Type B pancreatic cell (in vitro differentiated cells): ENCODE measurements at places on chromosomes 11 and 22. TPM values are rescaled to one million over a fixed set of nuclear protein-coding genes. Genes with fewer than 3 reads are reported as not detected.

OR51I1 gene
- total RNA-seq = not detected in 2 replicates

TEX54 gene
- total RNA-seq = not detected in 2 replicates

OR4S1 gene
- not detected in 2 replicates for total RNA-seq

LRP4 gene
- 12.8 and 46.9 TPM in 2 replicates for total RNA-seq

ZC3H12C gene
- total RNA-seq = 11.8 and 12.3 TPM in 2 replicates

CWF19L2 gene
- total RNA-seq = 11.7 and 13.4 TPM in 2 replicates

SLC17A6 gene
- total RNA-seq = 2.7 and 3.4 TPM in 2 replicates

DEPDC7 gene
- total RNA-seq = 3.7 and 6.6 TPM in 2 replicates

KRTAP5-10 gene
- total RNA-seq = not detected in 2 replicates

OR5A1 gene
- total RNA-seq = not detected in 2 replicates

TRIM48 gene
- not detected in 2 replicates for total RNA-seq

CELSR1 gene
- total RNA-seq = 27.8 and 67.1 TPM in 2 replicates

GRCh38 chr22:23128269-23129108 is 13.3 kb downstream of the RSPH14 start:
- no peak overlapping the region for H3K4me3 ChIP-seq
- peak overlapping the region; percentile 27 for H3K27ac ChIP-seq
- peak; percentile 86 for DNase-seq
- peaks cover 6% of the 10 kb centered on the region for H3K4me1 ChIP-seq
- H3K36me3 ChIP-seq = no peaks in the 10 kb centered on the region

DNA sequence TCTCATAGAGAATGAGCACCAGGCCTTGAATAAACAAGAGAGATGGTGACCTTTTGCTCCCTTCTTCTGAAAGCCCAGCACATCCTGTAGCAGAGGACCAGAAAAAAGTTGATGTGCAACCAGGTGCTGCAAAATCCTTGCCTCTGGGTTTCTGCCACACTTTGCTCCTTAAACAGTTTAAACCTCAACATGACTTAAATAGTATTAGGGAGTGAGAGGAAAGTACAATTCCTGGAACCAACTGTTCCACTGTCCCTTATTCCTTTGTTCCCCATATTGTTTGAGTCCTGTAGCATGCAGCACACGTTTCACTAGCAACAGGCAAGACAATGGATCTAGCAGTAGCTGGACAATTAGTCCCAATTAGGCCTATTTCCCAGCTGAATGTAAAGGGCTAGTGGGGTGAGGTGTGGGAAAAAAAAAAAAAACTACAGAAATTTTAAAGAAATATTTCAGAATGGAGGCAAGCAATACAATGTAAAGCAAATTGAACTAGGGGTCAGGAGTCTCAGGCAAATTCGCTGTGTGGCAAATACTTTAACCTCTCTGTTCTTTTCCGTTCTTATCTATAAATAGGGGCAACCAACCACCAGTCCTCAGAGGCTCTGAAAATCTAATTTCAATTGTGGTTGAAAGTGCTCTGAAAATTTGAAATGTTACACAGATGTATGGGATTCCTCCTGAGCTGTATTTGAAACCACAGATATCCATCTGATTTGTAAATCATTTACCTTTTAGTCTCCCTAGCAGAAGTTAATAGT is 6.6 kb downstream of the MPPED2 start:
- peaks cover 23% of the 10 kb centered on the region for H3K4me1 ChIP-seq
- H3K4me3 ChIP-seq = no peak overlapping the region
- no peak overlapping the region for H3K27ac ChIP-seq
- H3K27me3 ChIP-seq = peaks cover 30% of the 10 kb centered on the region

- peaks cover 28% of the 10 kb centered on the region for H3K4me1 ChIP-seq
- H3K27ac ChIP-seq = no peak overlapping the region
- DNase-seq = no peak
- no peaks in the 10 kb centered on the region for H3K36me3 ChIP-seq
- no peak overlapping the region for H3K4me3 ChIP-seq
These were observed 29.3 kb upstream of the NFAM1 start for GRCh38 chr22:42461511-42461910.

- H3K27ac ChIP-seq = no peak overlapping the region
- H3K4me3 ChIP-seq = no peak overlapping the region
- H3K27me3 ChIP-seq = peaks cover 3% of the 10 kb centered on the region
- H3K4me1 ChIP-seq = peaks cover 18% of the 10 kb centered on the region
- H3K36me3 ChIP-seq = no peaks in the 10 kb centered on the region
These were observed 50.0 kb upstream of the POU2AF1 start for GRCh38 chr11:111429066-111429506.

DNA sequence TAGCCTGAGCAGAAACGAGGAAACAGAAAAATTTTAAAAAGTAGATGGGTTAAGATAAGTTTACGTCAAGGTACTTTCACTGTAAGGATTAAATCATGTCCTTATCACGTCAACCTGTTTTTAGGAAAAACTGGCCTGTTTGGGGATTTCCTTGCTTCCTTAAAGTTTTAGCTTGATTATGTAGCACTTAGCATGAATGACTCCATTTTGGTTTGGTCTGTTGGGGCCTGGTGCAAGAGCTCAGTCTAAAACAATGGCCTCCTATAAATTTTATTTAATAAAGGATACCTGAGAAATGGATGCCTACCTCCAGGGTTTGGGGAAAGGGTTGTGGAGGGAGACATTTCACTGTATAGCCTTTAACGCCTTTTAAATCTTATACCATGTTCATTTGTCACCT is 33.2 kb upstream of the CSTF3 start:
- peaks cover 6% of the 10 kb centered on the region for H3K36me3 ChIP-seq
- H3K27me3 ChIP-seq = no peaks in the 10 kb centered on the region

DNA sequence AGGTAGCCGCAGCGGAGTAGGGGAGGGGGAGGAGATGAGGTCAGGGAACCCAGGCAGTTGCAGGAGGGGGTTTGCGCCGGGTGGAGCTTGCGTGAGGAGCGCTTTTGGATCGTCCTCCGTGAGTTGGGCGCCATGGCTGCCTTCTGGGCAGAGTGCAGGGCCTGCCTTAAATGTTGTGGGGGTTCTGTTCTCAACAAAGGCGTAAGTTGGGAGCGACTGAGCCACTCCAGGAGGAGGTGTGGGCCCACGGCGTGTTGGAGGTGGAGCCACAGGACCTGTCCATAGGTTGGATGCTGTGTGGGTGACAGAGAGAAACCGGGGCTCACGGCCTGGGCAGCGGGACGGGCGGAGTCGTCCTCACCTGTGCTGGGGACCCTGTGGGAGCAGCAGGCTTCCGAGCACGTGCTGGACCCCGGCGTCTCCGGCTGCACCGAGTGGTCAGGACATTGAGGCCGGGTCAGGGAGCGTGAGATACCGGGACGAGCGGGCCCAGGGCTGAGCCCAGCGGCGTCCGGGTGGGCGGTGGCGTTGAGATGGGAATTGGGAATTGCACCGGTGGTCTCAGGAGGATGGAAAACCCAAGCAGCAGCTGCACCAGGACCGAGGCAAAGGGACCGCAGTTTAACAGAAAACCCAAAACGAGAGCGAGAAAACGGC is 977 bp upstream of the PGGHG start:
- H3K36me3 ChIP-seq = peaks cover 3% of the 10 kb centered on the region
- H3K27me3 ChIP-seq = peaks cover 20% of the 10 kb centered on the region
- DNase-seq = peak; percentile 68
- H3K4me1 ChIP-seq = peaks cover 5% of the 10 kb centered on the region
- H3K27ac ChIP-seq = no peak overlapping the region
- H3K4me3 ChIP-seq = peak overlapping the region; percentile 84

DNA sequence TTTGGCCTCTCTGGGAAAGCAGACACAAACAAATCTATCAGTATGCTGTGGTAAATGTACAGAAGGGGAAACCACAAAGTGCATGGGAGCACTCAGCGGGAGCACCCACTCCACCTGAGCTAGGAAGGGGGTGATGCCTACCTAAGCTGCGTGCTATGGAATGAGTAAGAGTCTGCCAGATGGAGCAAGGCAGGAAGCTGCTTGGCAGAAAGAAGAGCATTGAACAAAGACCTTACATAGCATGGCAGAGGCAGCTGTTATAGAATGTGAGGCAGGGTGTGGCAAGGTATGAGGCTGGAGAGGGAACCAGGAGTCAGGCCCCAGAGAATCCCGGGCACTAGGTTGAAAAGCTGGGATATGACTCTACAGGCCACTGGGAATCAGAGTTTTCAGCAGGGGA is 13.8 kb upstream of the MTFP1 start:
- H3K4me1 ChIP-seq = peaks cover 7% of the 10 kb centered on the region
- H3K27ac ChIP-seq = no peak overlapping the region
- H3K36me3 ChIP-seq = peaks cover 15% of the 10 kb centered on the region
- no peaks in the 10 kb centered on the region for H3K27me3 ChIP-seq

DNA sequence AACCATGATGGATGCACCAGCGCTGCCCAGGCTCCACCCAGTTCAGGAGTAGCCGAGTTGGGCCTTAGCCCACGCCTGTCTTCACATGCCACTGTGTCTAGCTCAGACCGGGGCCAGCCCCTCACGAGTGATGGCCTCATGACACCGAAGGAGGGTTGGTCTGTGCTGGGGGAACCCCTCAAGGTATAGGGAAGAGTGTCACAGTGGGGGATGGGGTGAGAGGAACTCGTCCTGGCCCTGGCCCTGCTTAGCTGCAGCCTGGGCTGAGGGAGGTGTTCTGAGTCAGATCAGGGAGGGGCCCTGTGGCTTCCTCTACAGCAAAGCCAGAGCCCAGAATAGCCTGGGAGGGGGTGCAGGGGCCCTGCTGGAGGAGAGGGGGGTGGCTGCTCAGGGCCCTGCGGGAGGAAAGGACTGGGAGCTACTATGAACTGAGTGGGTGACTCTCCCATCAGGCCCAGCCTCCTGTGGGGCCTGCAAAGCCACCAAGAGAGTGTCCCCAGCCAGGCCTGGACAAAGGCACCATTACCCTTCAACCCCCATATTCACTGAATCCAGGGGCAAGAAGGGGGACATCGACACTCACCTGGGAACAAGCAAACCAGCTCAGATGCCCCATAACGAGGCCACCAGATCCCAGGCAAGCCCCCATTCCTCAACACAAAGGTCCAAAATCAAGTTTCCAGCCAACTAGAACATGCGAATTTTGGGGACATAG is 41.2 kb downstream of the IGLL5 start:
- no peak overlapping the region for H3K4me3 ChIP-seq
- peaks cover 11% of the 10 kb centered on the region for H3K27me3 ChIP-seq
- H3K27ac ChIP-seq = no peak overlapping the region
- H3K36me3 ChIP-seq = no peaks in the 10 kb centered on the region
- peaks cover 12% of the 10 kb centered on the region for H3K4me1 ChIP-seq
- DNase-seq = no peak

- peaks cover 38% of the 10 kb centered on the region for H3K36me3 ChIP-seq
- DNase-seq = no peak
- no peaks in the 10 kb centered on the region for H3K27me3 ChIP-seq
- H3K27ac ChIP-seq = peak overlapping the region; percentile 96
These were observed 14.0 kb upstream of the WDR74 start for GRCh38 chr11:62853279-62853965.

GRCh38 chr11:12066056-12066798 is 44.2 kb upstream of the MICAL2 start:
- no peaks in the 10 kb centered on the region for H3K27me3 ChIP-seq
- peak overlapping the region; percentile 63 for H3K27ac ChIP-seq
- H3K4me3 ChIP-seq = peak overlapping the region; percentile 53
- DNase-seq = no peak
- peaks cover 23% of the 10 kb centered on the region for H3K4me1 ChIP-seq

DNA sequence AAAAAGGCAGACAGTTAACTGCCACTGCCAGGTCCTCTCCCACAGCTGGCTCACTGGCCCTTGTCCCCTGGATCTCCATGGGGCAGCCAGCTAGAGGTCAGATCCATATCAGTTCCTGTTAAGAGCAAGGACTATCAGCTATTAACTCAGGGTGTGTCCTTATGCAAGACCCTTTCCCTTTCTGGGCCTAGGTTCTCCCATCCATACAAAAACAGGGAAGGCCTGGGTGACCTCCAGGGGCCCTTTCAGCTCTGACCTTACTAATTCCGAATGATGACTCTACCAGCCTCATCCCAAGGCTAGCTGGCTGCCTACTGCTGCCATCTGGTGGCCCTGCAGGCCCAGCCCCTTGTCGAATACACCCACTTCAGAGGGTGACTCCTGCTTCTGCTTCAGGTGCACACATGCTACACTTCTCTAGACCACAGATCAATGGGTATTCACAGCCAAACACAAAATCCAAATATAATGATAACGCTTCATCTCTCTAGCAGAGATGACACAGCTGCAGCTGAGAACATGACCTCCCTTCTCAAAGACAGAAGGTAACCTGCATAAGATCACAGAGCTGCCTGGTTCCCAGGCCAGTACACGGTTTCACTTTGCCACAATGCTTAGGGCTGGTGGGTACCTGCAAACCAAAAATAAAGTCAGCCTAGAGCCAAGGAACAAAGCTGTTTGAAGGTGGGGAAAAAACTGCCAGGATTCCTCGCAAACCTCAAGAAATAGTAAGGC is 34.1 kb downstream of the SERGEF start:
- no peaks in the 10 kb centered on the region for H3K27me3 ChIP-seq
- no peak overlapping the region for H3K4me3 ChIP-seq
- H3K4me1 ChIP-seq = no peaks in the 10 kb centered on the region
- DNase-seq = no peak
- H3K27ac ChIP-seq = no peak overlapping the region

DNA sequence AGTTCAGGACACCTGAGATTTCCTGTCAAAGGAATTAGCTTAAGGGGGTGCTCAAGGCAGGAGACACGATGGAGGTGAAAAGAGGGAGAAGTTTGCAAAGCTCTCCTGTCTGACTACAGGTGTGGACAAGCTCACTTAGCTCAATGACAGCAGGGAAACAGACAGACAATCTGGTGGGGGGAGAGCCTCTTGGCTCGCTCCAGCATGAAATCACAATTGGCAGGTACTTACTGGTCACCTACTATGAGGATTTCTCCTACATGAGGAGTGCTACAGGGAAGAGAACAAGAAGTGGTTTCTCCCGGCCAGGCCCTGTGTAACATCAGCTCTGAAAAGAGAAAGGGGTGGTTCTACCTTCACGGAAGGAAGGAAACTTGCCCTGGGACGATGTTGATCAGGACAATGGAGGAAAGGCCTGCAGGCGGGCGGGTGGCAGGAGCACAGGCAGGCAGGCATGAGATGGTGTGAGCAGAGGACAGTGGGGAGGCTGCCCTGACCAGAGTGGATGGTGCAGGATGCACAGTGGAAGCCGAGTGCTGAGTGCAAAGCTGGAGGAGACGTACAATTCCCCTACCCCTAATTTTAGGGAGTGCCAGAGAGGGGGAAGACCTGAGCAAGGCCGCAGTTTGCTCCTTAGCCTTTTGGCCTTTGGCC is 57.9 kb upstream of the CRTAM start:
- H3K4me1 ChIP-seq = peaks cover 35% of the 10 kb centered on the region
- H3K36me3 ChIP-seq = no peaks in the 10 kb centered on the region
- no peak for DNase-seq
- no peak overlapping the region for H3K27ac ChIP-seq
- H3K27me3 ChIP-seq = peaks cover 19% of the 10 kb centered on the region

GRCh38 chr11:7418061-7418460 is 67.2 kb upstream of the OLFML1 start:
- H3K36me3 ChIP-seq = no peaks in the 10 kb centered on the region
- no peak overlapping the region for H3K27ac ChIP-seq
- no peaks in the 10 kb centered on the region for H3K27me3 ChIP-seq
- H3K4me3 ChIP-seq = no peak overlapping the region

DNA sequence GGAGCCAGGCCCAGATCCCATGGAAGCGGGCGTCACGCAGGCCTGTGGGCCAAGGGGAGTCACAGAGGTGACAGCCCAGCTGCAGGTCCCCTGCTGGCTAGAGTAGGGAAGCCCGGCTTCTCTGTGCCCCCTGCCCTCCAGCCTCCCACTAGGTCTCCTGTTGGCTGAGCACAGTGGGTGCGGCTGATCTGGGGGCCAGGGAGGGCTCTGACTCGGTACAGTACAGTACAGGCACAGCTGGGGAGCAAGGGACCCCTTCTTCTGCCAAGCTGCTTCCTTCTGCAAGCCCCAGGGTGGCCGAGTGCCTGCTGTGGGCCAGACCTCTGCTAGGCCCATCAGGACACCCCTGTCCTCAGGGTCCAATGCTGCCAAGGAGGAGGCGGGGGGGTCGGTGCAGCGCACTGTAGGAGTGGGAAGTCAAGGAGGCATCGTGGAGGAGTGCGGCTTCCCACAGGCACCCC is 10.1 kb downstream of the SUSD2 start:
- H3K27ac ChIP-seq = no peak overlapping the region
- no peaks in the 10 kb centered on the region for H3K36me3 ChIP-seq
- no peak overlapping the region for H3K4me3 ChIP-seq
- H3K27me3 ChIP-seq = no peaks in the 10 kb centered on the region
- peaks cover 8% of the 10 kb centered on the region for H3K4me1 ChIP-seq
